Kidney (tissue), 22 donors: ENCODE measurements at places on chromosomes 5 and 9. TPM values are rescaled to one million over a fixed set of nuclear protein-coding genes. Genes with fewer than 3 reads are reported as not detected.

The ACTBL2 gene
- total RNA-seq = 0.13 TPM

The ANXA2R gene
- 4.6 TPM for total RNA-seq

- no peaks in the 10 kb centered on the region for H3K4me1 ChIP-seq
- no peak overlapping the region for H3K27ac ChIP-seq
- no peaks in the 10 kb centered on the region for H3K36me3 ChIP-seq
- no peak for DNase-seq
- no peaks in the 10 kb centered on the region for H3K27me3 ChIP-seq
Observed at GRCh38 chr5:142175461-142176142, 67.0 kb downstream of the NDFIP1 start.

GRCh38 chr9:14147738-14148137 lies 166.2 kb downstream of the NFIB start:
- H3K27ac ChIP-seq = no peak overlapping the region
- no peak overlapping the region for H3K4me3 ChIP-seq
- H3K27me3 ChIP-seq = no peaks in the 10 kb centered on the region
- H3K36me3 ChIP-seq = no peaks in the 10 kb centered on the region
- DNase-seq = no peak

DNA sequence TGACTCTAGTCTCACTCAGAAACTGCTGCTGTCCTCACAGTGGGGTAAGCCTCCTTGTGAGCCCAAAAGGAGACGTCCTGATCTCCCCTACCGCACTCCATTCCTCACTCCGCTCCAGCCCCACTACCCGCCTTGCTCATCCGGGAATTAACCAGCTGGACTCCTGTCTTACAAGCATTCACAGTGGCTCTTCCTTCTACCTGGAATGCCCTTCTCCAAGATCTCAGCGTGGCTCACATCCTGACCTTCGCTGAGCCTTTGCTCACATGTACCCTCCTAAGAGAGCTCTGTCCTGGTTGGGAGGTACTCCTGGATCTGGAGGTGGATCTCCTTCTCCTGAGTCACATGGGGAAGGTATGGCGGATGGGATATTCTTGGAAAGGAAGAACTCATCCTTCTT lies 10.7 kb upstream of the KLF9 start:
- DNase-seq = no peak
- peaks cover 20% of the 10 kb centered on the region for H3K4me1 ChIP-seq
- H3K27me3 ChIP-seq = no peaks in the 10 kb centered on the region
- H3K36me3 ChIP-seq = no peaks in the 10 kb centered on the region

GRCh38 chr5:157630341-157630740 lies 21.9 kb downstream of the SOX30 start:
- no peak overlapping the region for H3K27ac ChIP-seq
- H3K36me3 ChIP-seq = no peaks in the 10 kb centered on the region
- DNase-seq = no peak
- H3K4me3 ChIP-seq = no peak overlapping the region
- H3K27me3 ChIP-seq = no peaks in the 10 kb centered on the region
- H3K4me1 ChIP-seq = no peaks in the 10 kb centered on the region
